ENCODE measurements at places on chromosomes 1 and 21.

GRCh38 chr1:116759636-116760035 is 5.4 kb downstream of the CD2 start:
- no peak for DNase-seq

- no peak for DNase-seq
Observed at GRCh38 chr1:100869996-100870395, 24.6 kb downstream of the EXTL2 start.

DNA sequence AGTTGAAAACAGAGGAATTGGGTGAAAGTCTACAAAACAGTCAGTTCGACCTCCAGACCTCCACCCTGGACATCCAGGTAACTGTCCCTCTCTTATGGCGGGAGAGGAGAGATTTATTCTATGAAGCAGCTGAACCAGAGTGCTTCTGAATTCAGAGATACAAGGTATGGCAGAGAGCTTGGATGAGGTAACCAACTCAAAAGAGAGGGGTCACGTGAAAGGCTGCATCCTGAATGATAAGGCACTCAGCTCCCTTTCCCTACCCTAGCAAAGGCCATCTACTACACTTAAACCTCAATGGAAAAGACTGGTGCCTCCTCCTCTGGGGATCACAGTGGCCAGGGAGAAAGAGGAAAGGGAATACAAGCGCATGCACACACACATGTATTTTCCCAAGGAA is 88.4 kb upstream of the KCNA3 start:
- no peak for DNase-seq

GRCh38 chr1:226764533-226764932 is 25.5 kb upstream of the ITPKB start:
- no peak for DNase-seq

DNA sequence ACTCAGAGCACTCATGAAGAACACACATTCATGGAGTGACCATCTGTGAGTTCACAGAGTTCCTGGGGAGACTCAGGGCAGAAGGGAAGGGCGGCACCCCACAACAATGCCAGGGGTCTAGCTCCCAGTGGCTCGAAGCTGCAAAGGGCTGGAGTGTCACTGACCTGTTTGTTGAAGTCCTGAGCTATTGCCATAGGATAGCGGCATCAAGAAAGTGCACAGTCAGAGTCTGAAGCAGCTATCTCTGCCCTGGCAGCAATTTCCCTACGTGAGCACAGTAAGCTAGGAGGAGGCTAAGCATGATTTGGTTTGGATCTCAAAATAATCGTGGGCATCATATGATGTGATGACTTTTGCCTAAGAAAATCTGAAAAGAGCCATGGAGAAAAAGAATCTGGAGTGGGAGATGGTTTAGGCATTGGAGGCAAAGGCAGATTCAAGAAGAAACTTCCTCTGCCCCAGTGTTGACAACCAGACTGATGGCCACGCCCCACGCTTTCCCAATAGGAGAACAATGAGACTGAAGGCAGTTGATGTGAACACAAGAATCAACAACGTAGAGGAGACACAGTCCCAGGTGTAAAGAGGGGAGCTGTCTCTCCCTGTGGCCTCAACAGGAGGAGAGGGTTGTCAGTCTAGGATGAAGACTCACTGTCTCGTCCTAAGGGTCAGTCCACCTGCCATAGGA is 100.0 kb upstream of the SLC25A33 start:
- DNase-seq, result no peak

DNA sequence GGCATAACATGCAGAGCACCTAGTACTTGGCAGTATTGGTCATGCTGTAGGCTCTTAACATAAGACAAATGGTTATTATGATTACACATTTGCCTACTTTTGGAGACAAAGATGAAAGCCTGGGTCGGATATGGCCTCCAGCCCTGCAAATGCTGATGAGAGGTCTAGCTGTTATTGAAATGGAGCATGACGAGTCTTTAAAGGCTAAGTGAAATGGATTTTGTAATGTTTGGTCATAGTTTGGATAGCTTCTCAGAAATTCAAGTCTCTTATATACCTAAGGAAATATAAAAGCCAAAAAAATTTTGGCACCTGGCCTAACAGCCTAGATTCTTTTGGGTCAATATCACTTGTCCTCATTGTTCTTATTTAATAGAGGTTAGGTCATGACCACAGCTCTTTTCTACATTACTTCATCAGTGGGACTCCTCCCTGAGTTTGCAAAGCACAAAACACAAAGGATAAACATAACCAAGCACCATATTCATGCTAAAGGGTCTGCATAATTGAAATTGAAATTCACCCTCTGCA is 69.2 kb upstream of the WLS start:
- DNase-seq, result no peak

DNA sequence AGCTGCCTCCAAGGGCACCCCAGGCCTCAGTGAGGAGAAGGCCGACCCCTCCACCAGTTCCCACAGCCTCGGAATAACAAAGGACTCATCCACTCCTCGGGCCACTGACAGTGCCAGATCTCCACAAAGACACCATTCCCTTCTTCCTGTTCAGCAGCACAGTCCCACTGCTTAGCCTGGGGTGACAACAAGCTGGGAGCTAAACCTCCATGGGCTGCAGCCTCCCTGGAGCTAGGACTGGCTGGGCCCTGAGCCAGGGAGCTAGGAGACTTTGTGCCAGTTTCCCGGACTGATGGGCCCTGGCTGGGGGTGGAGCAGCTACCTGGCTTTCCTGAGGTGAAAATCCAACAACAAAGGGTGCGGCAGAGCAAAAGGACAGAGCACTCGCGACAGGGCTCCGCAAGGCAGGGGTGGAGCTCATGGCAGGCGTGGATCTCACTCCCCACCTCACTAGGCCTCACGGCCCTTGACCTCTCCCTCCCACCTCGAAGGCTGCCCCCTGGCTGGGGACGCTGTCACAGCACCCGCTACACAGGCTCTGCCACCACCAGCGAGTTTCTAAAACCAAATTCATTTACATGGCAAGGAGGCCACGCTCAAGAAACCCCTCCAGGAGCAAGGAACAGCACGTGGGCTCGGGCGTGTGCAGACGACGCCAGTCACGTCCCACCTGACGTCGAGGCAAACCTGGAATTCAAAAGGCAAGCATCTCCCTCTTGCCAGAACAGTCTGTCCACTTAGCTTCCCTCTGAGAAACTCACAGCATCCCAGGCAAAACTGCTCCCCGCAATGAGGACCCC is 13.8 kb downstream of the SLC35E2B start:
- no peak for DNase-seq

- no peak for DNase-seq
Observed at GRCh38 chr1:14824314-14824915, 225.9 kb downstream of the KAZN start.

DNA sequence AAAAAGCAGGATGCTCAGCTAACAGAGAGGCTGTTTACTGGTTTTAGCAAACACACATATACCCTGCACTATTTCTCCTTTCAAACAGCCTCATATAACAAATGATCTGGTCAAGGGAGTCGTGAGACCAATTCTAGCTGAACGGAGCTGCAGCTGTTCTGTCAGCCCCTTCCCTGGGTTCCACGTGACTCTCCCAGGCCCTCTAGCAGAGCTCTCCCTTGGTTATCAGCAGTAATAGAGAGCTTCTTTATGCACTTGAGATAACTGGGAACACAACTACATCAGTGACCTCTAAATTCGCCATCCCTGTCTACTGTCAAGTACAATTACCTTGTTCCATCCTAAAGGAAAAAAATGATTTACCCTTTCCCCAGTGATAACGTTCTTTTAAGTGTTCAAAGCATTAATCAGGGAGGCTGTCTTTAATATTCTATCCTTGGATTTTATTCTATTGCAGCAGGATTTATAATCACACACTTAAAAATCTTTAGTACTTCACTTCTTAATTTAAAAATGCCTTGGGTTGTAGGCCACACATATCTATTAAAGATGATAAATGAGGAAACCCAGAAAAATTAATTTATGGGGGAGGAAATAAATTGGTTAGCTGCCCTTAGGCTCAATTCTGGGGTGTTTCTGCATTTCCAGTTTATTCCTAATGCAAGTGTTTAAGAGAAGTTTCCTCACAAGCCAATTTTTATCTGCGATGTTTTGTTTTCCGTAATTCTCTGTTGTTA is 28.2 kb downstream of the PTGER3 start:
- no peak for DNase-seq

GRCh38 chr1:162070825-162071224 is 1.3 kb downstream of the NOS1AP start:
- DNase-seq, result no peak

GRCh38 chr1:3904843-3905185 is 4.7 kb upstream of the C1orf174 start:
- no peak for DNase-seq

DNA sequence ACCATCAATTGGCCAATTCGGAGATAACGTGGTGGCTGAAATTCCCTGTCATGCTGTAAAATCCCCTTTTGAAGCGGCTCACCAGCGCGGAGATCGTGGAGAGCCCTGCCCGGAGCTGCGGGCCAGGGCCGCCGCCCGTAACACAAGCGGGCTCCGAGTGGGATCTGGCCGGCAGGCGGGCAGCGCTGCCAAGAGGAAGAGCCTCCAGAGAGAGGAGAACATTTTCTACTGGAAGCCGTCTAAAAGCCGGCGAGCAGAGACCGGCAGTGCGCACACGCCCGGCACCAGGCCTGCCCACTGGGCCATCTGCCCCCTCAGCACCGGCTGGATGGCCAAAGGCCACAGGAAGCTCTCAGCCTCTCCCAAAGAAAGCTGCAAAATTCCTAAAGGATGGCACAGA is 15.5 kb downstream of the SSBP3 start:
- no peak for DNase-seq

DNA sequence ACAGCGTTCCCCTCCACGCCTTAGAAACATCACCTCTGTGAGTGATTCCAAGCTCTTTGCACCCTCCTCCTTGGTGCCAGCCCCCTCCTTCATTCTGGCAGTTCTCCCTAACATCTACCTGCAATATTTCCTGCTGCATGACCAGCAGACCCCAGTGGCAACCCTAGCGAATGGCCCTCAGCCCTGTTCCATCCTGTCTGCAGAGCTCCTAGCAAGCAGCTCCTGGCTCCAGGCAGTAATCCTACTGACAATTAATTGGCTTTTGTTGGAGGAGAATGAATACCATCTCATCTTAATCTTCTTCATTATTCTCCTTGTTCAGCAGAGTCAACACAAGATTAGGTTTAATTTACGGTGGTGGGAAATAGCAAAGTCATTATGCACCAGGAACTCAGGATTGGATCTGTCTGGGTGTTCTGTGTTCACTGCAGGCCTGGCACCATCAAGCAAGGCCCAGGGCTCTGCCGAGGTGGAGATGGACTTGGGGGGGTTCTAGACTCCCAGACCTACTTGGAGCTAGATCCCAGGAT is 12.4 kb downstream of the FBXO2 start:
- no peak for DNase-seq

- no peak for DNase-seq
Observed at GRCh38 chr1:77906624-77907023, 18.2 kb downstream of the NEXN start.

Data from brain pericyte (primary cell).